Activated T-helper 2 cell treated with anti-CD3 and anti-CD28 coated beads, Interferon-gamma antibody, Interleukin-2, Interleukin-4, amounts not matched to agents 10 μg/mL and 5 μg/mL and 100 μg/mL, durations not matched to agents 14 hours and 24 hours and 36 hours (primary cell): ENCODE measurements at places on chromosomes 5 and 9. TPM values are rescaled to one million over a fixed set of nuclear protein-coding genes. Genes with fewer than 3 reads are reported as not detected.

HRH2 gene
- 34.3 and 37.1 TPM in 2 replicates for total RNA-seq

GABRA1 gene
- total RNA-seq = not detected in 2 replicates

ZNF462 gene
- 0.09 and 0.11 TPM in 2 replicates for total RNA-seq

PKD2L2 gene
- not detected in 2 replicates for total RNA-seq

CCDC192 gene
- not detected in 2 replicates for total RNA-seq

NEURL1B gene
- total RNA-seq = 0.37 TPM in 2 replicates

QRFP gene
- total RNA-seq = not detected in 2 replicates

LTC4S gene
- 0.62 and 3.2 TPM in 2 replicates for total RNA-seq

DNA sequence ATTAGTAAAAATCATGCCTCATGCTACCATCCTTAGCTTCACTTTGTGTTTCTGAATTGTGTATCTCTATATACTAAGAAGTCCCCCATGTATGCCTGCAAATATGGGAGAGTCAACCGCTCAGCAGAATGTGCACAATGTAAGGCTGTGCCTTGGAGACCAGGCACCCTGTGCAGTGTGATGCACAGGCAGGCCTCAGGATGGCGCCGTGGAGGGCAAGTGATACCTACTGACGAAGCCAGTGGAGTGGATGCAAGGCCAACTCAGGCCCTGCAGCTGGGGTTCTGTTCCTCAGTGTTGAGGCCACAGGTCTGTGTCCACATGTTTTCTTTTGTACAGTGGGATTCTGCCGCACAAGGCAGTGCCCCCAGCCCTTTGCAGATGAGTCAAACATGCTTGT is 28.4 kb downstream of the SYK start:
- peaks cover 15% of the 10 kb centered on the region for H3K27me3 ChIP-seq
- no peaks in the 10 kb centered on the region for H3K36me3 ChIP-seq
- H3K27ac ChIP-seq = no peak overlapping the region
- no peak overlapping the region for H3K4me3 ChIP-seq

DNA sequence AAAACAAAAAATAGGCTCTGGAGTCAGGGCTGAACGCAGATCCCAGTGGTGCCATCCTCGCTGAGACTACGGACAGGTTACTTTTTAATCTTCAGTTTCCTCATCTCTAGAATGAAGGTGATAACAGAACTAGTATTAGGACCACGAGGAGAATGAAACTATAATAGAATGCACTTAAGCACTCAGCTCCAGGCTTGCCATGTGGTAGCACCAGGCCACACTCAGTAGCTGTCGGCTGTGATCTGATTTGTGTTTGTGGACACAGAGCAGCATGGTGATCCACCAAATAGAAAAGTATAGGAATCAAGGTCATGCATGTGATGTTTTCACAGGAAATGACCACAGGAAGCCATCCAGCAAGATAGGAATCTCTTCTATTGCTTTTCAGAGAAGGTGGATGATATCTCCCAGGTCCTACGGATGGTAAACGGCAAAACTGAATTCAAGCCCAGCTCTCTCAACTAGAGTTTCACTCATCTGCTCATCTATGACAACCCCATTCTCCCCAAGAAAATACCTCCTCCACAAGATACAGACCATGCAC is 498.0 kb downstream of the SPOCK1 start:
- no peak overlapping the region for H3K27ac ChIP-seq
- no peak overlapping the region for H3K4me3 ChIP-seq
- no peaks in the 10 kb centered on the region for H3K27me3 ChIP-seq
- H3K4me1 ChIP-seq = no peaks in the 10 kb centered on the region
- DNase-seq = no peak

DNA sequence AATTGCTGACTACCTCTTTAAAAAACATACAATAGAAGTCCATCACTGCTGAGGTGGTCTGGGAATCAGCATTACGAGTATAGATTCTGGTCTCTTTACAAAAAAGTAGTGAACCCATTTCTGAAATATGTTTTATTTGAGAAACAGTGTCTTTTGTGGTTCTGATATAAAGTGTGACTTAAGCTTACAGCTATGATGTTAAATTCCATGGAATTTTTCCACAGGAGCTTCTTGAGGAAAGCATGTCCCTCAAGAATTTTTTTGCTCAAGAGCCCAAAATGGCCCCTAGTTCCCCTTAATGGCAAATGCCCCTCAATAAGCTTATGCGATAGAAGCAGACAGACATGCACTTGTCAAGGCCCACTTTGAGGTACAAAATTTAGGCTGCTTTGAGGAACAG is 265.7 kb downstream of the FAM170A start:
- H3K4me1 ChIP-seq = no peaks in the 10 kb centered on the region
- H3K36me3 ChIP-seq = no peaks in the 10 kb centered on the region
- H3K27ac ChIP-seq = no peak overlapping the region
- no peak overlapping the region for H3K4me3 ChIP-seq
- no peaks in the 10 kb centered on the region for H3K27me3 ChIP-seq

DNA sequence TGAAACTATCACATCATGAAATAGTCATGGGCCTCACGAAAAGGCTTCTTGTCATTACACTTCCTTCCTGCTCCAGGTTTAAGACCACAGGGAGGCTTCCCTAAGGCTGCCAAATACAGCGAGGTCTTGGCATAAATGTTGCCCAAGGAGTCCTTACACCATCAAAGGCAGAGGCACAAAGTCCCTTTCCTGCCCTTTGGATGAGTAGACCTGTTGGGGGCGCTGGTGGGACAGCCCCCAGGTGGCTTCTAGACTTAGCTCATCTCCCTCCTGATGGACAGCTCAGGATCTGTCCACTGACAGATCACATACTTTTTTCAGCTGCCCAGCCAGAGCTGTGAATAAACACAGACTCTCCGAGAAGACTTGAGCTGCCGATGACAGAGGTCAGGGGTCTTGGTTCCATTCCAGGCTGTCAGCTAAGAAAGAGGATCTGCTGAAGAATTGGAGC is 15.5 kb upstream of the MEGF9 start:
- H3K36me3 ChIP-seq = no peaks in the 10 kb centered on the region
- no peaks in the 10 kb centered on the region for H3K27me3 ChIP-seq
- no peak for DNase-seq
- no peak overlapping the region for H3K4me3 ChIP-seq
- no peak overlapping the region for H3K27ac ChIP-seq

DNA sequence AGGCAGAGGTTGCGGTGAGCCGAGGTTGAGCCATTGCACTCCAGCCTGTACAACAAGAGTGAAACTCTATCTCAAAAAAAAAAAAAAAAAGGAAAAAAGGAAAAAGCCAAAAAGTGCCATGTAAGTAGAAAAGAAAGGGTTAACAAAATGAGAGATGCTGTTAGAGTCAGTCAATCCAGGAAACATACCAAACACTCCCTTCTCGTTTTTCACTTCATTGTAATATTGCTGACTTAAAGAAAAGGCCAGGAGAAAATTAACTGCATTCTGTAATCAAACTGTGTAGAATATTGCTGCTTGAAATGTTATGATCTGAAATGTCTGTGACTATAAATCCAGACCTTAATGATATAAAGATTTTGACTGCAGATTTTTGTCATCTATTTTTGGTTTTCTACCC is 379.1 kb downstream of the ENC1 start:
- peaks cover 18% of the 10 kb centered on the region for H3K27me3 ChIP-seq
- H3K36me3 ChIP-seq = no peaks in the 10 kb centered on the region
- no peaks in the 10 kb centered on the region for H3K4me1 ChIP-seq
- H3K27ac ChIP-seq = no peak overlapping the region

DNA sequence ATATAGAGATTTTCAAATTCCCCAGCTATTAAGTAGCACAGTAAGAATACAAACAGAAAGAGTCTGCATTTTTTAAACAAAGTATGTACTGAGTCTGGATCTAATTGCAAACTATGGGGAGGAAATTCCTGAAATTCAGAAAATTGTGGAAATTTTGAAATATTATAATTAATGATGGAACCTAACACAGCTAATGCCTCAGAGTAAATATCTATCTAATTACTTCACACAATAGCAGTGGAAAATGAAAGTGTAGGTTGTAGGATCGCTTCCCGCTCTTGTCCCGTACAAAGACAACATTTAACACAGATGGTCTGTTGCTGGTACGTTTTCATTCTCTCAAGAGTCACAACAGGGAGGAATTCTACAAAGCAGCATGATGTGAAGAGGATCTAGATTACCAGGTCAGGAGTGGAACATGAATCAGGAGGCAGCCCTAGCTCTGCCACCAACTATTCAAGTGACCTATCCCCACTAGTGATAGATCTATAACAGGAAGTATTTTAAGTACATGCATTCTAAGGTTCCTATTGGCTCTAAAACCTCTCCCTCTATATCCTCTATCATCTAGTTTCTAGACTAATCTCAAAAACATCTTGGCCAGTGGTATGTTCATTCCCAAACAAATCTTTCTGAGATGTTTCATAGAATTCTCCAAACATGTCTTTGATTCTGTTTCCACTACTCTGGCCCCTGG is 58.9 kb upstream of the GRAMD2B start:
- peaks cover 7% of the 10 kb centered on the region for H3K27me3 ChIP-seq
- H3K27ac ChIP-seq = no peak overlapping the region
- no peak overlapping the region for H3K4me3 ChIP-seq
- DNase-seq = no peak
- peaks cover 8% of the 10 kb centered on the region for H3K4me1 ChIP-seq

GRCh38 chr9:38644601-38645000 is 24.2 kb upstream of the ANKRD18A start:
- H3K36me3 ChIP-seq = no peaks in the 10 kb centered on the region
- H3K27ac ChIP-seq = no peak overlapping the region
- peaks cover 3% of the 10 kb centered on the region for H3K27me3 ChIP-seq
- no peak overlapping the region for H3K4me3 ChIP-seq
- H3K4me1 ChIP-seq = no peaks in the 10 kb centered on the region
- DNase-seq = no peak

GRCh38 chr9:103167530-103167929 is 172.4 kb downstream of the CYLC2 start:
- H3K4me1 ChIP-seq = no peaks in the 10 kb centered on the region
- H3K36me3 ChIP-seq = no peaks in the 10 kb centered on the region

GRCh38 chr9:98007251-98007928 is 24.2 kb downstream of the ANP32B start:
- peaks cover 91% of the 10 kb centered on the region for H3K36me3 ChIP-seq
- no peaks in the 10 kb centered on the region for H3K27me3 ChIP-seq
- peaks cover 30% of the 10 kb centered on the region for H3K4me1 ChIP-seq
- no peak for DNase-seq
- H3K4me3 ChIP-seq = no peak overlapping the region
